Activated CD8-positive, alpha-beta memory T cell treated with anti-CD3 and anti-CD28 coated beads for 48 hours (primary cell): ENCODE measurements at places on chromosomes 2 and 18.

GRCh38 chr18:36757081-36757480, 71.7 kb downstream of the TPGS2 start:
- no peak for DNase-seq

- DNase-seq: no peak
Observed at GRCh38 chr2:12718015-12718671, 1.4 kb downstream of the TRIB2 start.

DNA sequence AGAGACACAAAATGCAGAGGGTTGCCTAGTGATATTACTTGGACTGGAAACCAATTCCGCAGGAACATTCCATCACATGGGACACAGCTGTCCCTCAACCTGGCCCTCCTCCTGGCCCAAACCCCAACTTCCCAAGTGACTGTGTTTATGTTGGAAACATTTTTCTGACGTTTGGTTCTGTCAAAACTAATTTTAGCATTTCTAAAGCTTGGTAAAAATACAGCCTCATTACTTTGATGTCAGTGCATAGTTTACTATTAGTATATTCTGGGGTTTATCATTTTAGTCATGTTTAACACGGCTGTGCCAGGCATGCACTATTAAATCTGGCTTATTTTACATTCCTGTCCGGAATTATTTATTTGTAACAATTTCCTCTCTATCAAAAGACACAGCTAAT, 69.9 kb downstream of the GLI2 start:
- no peak for DNase-seq

GRCh38 chr18:44771956-44772917, 91.5 kb downstream of the SETBP1 start:
- no peak for DNase-seq

DNA sequence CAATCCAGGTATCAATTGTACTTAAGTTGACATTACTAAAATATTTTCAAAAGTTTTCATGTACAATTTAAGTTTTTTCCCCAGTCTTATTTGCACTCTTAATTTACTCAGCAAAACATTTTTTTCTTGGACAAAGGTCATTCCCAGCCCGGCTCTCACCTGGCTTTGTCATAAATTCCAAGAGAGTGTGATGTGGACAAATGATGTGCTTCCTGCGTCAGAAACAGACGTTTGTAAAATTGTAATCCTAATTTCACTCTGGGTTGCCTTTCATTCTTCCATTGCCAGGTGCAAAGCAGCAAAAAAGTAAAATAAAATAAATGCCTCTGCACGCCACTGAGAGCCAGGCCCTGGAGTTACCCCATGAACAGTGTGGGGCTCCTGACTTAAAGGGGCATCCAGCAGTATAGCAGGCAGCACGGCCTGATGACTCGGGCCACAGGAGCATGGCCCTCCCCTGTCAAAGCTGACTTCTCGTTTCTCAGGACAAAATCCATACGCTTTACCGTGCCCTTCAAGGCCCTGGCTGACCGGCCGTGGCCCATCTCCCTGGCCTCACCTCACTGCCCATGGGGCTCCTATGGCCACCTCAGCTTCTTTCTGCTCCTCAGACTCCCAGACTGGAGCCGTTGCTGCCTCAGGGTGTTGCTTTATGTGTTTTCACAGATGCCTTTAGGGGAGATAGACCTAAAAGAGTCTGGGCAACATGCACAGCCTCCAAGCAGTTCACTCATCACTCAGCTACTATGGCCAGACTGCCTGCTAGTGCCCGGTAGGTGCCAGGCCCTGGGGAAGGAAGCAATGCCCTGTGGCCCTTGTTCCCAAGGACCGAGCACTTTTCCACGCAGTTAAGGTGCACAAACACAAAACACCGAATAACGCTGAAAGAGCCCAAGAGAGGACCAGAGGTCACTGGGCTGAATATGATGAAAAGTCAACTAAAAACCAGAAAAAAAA, 7.6 kb upstream of the TMEM185B start:
- DNase-seq: no peak

DNA sequence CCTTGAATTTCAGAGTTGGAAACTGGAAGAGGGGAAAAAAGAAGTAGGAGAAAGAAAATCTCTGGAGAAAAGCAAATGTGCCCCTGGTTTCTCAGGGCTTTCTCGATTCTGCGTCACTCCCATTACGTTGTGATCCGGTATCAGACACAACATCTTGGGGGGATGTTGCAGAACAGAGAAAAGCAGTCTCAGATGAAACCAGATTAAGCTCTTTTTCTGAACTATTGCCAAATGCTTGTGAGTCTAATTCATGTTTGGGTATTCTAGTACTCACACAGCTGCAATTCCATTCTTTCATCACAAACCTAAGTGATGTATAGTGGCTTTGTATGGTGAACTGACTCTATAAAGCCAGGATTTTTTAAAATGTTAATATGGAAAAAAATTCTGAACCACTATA, 233.2 kb downstream of the TCF4 start:
- no peak for DNase-seq

DNA sequence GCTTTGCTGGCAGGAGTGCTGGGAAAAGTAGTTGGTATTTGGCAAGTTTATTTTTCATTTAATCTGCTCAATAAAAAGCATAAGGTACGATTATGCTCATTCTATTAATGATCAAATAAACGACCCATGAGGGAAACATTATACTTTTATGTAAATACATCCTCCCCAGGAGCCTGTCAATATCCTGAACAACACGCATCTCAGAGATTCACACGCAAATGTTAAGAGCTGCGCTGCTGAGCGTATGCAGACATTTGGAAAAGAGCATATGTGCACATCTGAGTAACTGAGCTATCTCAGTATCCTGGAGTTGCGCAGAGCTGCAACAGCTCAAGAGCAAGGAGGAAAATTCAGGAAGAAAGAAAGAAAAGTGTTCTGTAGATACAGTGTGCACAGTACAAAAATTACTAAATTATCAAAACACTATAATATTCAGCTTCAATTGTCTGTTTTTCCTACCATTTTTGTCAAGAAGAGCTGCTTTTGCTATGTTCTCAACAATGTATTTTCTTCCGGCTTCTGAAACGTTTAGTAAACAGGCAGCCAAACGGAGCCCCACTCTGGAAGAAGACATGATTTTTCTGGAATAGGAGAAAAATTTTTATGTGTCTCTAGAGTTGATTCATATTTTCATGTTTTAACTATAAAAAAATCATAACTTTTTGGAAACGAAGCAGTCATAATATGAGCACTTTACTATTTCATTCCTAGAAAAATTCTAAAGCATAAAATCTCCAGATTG, 2.4 kb downstream of the FTCDNL1 start:
- DNase-seq: no peak

- DNase-seq: no peak
Observed at GRCh38 chr18:58861353-58861752, 3.3 kb upstream of the ZNF532 start.

DNA sequence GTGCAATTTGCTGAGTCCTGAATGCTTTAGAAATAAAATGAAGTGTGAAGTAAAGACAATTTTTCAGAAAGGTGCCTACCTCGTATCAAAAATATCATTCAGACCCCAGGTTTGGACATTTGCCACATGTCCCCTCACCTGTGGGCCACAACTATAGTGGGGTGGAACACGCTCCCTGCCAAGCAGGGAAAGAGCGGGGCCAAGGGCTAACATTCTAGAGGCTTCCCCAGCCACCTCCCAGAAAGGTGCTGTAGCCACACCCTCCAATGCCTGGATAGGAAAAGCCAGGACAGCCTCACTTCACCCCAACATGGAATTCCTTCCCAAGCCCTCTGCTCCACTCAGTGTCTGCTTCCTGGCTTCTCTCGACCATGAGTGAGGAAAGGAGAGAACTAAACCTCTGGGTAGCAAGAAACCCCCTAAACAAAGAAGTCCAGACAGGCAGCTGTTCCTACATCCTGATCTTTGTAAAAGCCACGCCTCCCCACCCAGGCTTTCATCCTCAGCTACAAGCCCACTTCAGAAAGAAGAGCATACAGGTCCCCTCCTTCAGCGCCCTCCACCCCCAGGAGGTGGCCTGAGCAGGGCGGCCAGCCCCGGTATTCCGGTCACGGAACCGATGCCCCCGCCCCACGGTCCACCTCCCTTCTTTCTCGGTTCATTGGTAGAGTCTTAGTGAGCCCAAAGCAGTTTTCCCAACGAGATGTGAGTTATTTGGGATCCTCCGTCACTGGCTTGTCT, 2.1 kb downstream of the COL6A3 start:
- DNase-seq: no peak

GRCh38 chr2:241009601-241010530, 11.4 kb downstream of the SNED1 start:
- no peak for DNase-seq

DNA sequence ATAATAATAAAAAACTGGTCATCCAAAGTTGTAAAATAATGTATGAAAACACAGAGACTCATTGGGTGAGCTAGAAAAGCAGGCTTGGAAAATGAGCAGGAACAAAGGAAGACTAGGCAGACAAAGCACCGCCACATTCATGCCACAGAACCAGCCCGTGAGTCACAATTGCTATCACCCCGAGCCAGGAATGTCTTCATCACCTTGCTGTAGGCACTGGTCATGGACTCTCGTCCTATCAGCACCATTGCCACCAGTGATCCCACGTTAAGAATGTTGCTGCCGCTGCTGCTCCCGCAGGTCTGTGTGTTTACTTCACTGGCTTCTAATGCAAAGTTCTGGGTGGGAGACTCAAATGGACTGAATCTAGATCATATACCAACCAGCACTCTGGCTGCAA, 417.9 kb downstream of the PID1 start:
- no peak for DNase-seq
